Mammary microvascular endothelial cell (primary cell): ENCODE measurements at places on chromosomes 4 and X. TPM values are rescaled to one million over a fixed set of nuclear protein-coding genes. Genes with fewer than 3 reads are reported as not detected.

Gene COL4A6
- 0.93 and 1.1 TPM in 2 replicates for total RNA-seq

Gene TRIM75
- not detected in 2 replicates for total RNA-seq

Gene MAGEE2
- total RNA-seq, result not detected in 2 replicates

Gene RHOXF1
- not detected in 2 replicates for total RNA-seq

Gene APELA
- not detected in 2 replicates for total RNA-seq

Gene BEND2
- total RNA-seq, result not detected in 2 replicates

Gene GLUD2
- 2.4 and 3.2 TPM in 2 replicates for total RNA-seq

Gene PCDH11X
- not detected in 2 replicates for total RNA-seq

Gene GYPB
- total RNA-seq, result not detected in 2 replicates

Gene RENBP
- total RNA-seq, result 5.6 and 7.6 TPM in 2 replicates

Gene ATP1B4
- total RNA-seq, result not detected in 2 replicates

Gene TLL1
- total RNA-seq, result 2.7 and 3.5 TPM in 2 replicates

Gene MBTPS2
- 6.9 and 9.6 TPM in 2 replicates for total RNA-seq

Gene PPP1R2C
- total RNA-seq, result not detected in 2 replicates

Gene SOWAHB
- total RNA-seq, result not detected in 2 replicates

Gene PPP4R3C
- not detected in 2 replicates for total RNA-seq

Gene AADAT
- 1.1 and 3.7 TPM in 2 replicates for total RNA-seq

Gene ZFP92
- total RNA-seq, result 0.07 and 0.10 TPM in 2 replicates

Gene ADGRG2
- total RNA-seq, result not detected in 2 replicates

Gene CD38
- total RNA-seq, result 3.1 and 4.5 TPM in 2 replicates

Gene SPANXA2
- total RNA-seq, result not detected in 2 replicates

Gene PNMA6F
- not detected in 2 replicates for total RNA-seq

Gene TMEM150C
- total RNA-seq, result 4.7 and 8.2 TPM in 2 replicates

Gene ZNF595
- 3.4 and 4.3 TPM in 2 replicates for total RNA-seq

Gene ELMOD2
- 16.3 and 27.7 TPM in 2 replicates for total RNA-seq

Gene UXT
- total RNA-seq, result 122 and 141 TPM in 2 replicates

Gene MAGEC3
- not detected in 2 replicates for total RNA-seq

Gene GCNA
- total RNA-seq, result 0.25 and 1.3 TPM in 2 replicates

Gene SLIT2
- 2.4 and 3.1 TPM in 2 replicates for total RNA-seq

Gene MYL5
- 2.4 and 3.9 TPM in 2 replicates for total RNA-seq

Gene GATA1
- total RNA-seq, result not detected in 2 replicates

Gene TENT5D
- not detected in 2 replicates for total RNA-seq

Gene CCKAR
- total RNA-seq, result not detected in 2 replicates

Gene PRDX4
- total RNA-seq, result 257 and 290 TPM in 2 replicates

Gene ADAD1
- total RNA-seq, result not detected in 2 replicates

Gene GJB1
- total RNA-seq, result not detected in 2 replicates

Gene SOD3
- 0.07 TPM in 1 of 2 replicates, not detected in the other for total RNA-seq

Gene HMGB3
- 24.9 and 31.2 TPM in 2 replicates for total RNA-seq

Gene POF1B
- 0.84 and 1.1 TPM in 2 replicates for total RNA-seq

Gene MAGEB17
- not detected in 2 replicates for total RNA-seq

Gene CLDN22
- not detected in 2 replicates for total RNA-seq

Gene AKAP14
- not detected in 2 replicates for total RNA-seq

Gene NEUROG2
- not detected in 2 replicates for total RNA-seq

Gene IGFBP7
- total RNA-seq, result 1,116 and 1,201 TPM in 2 replicates

Gene FGG
- not detected in 2 replicates for total RNA-seq

Gene DSPP
- not detected in 2 replicates for total RNA-seq

Gene H2BW2
- total RNA-seq, result not detected in 2 replicates

Gene SMIM31
- not detected in 2 replicates for total RNA-seq

Gene SLC49A3
- 7.9 and 9.4 TPM in 2 replicates for total RNA-seq

Gene F8A3
- 5.9 and 6.1 TPM in 2 replicates for total RNA-seq

Gene CFI
- total RNA-seq, result 47.5 and 51.0 TPM in 2 replicates

Gene FANCB
- total RNA-seq, result 2.9 and 4.1 TPM in 2 replicates

Gene ADH6
- not detected in 2 replicates for total RNA-seq

Gene CFAP99
- not detected in 2 replicates for total RNA-seq
